Sciatic nerve (tissue), 2 donors: ENCODE measurements at places on chromosomes 4 and X.

GRCh38 chr4:105620640-105621323, 68.4 kb downstream of the ARHGEF38 start:
- DNase-seq, result no peak

- no peak for DNase-seq
Observed at GRCh38 chrX:141879616-141880015, 24.1 kb upstream of the MAGEC1 start.

GRCh38 chrX:19096586-19096985, 25.7 kb downstream of the ADGRG2 start:
- no peak for DNase-seq

- DNase-seq, result no peak
Observed at GRCh38 chr4:581753-582361, 5.8 kb upstream of the TMEM271 start.

DNA sequence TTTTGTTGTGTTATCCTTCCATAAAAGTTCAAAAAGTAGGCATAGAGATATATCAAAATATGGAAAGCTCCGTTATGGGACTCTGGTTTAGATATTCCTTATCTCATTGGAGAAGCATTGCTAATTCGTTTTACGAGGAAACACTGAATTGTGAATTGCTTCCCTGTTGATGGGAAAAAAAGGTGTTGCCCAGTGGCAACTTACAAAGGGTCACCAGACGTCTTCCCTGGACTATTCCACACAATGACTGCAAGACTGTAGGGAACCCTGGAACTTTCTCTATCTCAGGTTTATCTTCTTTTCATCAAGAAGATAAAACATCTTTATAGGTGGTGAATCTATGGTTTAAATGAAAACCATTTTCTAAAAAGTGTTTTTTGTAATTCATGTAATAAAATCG, 137.7 kb downstream of the MID1 start:
- no peak for DNase-seq
